CD4-positive, alpha-beta T cell treated with Interleukin-6 for 4 hours (primary cell): ENCODE measurements at places on chromosomes 7 and 10.

- DNase-seq = no peak
These were observed 58.2 kb downstream of the TMEM106B start for GRCh38 chr7:12269100-12269895.

GRCh38 chr7:54722026-54722425 is 37.0 kb downstream of the SEC61G start:
- no peak for DNase-seq

DNA sequence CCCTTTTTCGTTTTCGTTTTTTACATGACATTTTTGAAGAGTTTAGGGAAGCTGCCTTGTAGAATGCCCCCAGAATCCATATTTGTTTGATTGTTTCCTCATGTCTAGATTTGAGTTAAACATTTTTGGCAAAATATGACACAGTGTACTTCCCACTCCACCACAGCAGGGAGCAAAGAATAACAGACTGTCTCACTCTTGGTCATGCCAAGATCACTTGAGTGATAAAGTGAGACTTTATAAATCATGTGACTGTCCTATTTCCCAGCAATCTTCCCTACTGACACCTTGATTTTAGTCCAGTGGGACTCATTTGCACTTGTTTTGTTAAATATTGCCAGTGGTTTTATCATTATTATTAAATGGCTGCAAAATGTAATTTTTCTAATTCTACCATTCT is 44.4 kb upstream of the USP6NL start:
- DNase-seq = no peak

DNA sequence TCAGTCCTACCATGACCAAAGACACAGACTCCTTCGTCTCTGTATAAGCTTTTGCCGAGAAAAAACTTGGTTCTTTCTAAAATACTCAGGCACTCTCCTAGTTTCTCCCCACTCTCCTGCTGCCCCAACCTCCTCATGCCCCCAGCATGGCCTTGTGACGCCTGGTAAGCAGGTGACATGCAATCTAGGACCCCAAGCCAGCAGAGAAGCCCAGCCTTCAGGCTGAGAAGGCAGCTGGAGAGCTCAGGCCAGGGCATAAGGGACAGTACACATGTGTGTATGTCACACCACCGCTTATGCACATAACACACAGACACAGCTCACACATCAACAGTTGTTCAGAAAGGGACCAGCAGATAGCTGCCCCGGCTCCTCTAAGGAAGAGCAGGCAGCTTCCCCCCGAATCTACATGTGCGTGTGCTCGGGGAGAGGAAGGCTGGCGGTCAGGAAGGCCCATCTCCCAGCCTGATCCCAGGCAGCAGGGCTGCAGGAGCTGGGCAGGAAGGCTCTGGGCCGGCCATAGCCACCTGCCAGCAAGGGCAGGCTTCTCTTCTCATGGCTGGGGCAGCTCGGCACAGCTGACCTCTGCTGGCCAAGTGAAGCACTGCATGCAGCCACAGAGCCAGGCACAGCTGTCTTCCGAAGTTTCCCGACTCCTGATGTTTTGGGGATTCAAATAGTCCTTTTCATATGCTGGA is 8.5 kb downstream of the DDX56 start:
- DNase-seq = peak; percentile 65

- DNase-seq = no peak
These were observed 82.8 kb upstream of the FAM171A1 start for GRCh38 chr10:15453926-15454325.

DNA sequence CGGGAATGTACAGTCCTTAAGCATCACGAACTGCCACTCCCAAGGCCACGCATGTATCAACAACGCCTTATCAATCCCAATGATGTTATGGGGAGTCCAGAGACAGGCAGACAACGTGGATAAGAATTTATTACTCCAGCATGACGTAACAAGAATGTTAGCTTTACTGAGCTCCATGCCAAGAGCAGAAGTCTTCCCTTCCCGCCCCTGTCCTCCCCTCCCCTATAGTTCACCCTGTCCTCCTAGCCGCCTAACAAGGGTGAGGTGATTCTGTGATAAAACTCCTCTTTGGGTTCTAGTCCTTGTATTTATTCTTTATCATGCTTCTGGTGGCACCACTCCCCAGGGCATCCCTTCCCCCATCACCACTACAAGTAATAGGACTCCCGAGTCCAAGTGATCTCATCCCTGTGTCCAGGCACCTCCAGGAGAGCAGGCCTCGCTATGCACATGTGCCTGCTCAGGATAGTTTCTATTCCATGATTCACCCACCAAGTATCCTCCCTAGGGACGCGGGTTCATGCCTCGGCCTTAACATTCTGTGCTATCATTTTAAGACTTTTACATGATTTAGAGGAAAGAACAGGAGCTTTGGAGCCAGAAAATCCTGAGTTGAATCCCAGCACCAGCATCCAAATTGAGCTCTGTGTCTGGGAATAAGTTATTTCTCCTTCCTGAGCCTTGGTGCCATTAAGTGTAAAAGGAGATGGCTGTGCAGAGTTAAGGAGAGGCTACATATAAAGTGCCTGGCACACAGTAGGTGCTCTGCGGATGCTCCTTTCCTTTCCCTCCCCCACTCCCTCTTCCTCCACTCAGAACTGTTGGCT is 15.4 kb downstream of the GSDME start:
- DNase-seq = no peak
